Caudate nucleus (tissue), 63 donors: ENCODE measurements at places on chromosomes 13 and 19.
A peak's percentile ranks its signal among the peaks of the same experiment; 100 is the strongest.

- no peak for DNase-seq
Observed at GRCh38 chr19:871446-872265, 12.2 kb downstream of the CFD start.

DNA sequence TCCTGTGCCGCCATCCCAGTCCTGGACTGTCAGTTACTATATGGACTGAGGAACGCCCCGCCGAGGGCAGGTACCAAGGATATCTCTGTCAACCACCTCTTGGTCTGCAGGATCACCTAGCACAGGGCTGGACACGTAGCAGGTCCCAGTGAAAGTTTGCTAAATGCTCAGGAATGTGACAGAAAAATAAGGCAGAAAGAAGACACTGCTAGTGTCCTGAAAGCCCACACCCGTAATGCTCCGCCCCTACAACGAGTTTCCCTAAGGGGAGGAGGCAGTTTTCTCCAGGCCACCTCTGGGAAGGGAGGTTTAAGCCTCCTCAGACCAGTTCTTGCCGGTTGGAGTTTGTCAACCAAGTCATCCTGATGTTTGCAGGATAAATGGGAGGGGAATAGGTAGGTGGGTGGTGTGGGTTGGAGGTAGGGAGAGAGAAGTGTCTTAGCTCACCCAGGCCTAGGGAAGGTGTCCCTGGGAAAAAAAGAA lies 1.7 kb upstream of the SERTAD3 start:
- DNase-seq: no peak

GRCh38 chr19:39110263-39110967 lies 15.2 kb upstream of the PAK4 start:
- DNase-seq: peak; percentile 41

DNA sequence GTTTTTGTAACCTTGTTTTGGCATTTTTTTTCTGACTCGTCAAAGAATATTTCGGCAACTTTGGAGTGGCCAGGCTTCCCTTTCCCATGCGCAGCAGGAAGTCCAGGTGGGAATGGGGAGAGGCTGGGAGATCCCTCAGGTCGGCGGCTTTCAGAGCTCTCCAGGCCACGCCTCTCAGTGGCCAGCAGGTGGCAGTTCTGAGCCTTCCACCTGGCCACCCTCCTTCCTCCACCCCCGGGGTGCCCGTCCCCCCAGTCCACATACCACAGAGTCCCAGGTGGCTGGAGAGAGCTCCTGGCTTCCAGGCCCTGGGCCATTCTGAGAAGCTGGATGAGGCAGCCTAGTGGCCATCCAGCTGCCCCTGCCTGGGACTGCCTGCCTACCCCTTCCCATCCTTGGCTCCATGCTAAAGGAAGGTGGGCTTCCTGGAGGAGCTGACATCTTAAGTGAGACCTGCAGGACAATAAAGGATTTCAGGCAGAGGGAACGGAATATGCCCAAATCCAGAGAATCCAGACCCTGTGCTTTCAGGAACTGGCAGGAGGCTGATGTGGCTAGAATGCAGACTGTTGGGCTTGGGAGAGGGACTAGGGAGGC lies 46.3 kb downstream of the CCNE1 start:
- no peak for DNase-seq

GRCh38 chr13:46160065-46160464 lies 21.9 kb downstream of the LCP1 start:
- no peak for DNase-seq

DNA sequence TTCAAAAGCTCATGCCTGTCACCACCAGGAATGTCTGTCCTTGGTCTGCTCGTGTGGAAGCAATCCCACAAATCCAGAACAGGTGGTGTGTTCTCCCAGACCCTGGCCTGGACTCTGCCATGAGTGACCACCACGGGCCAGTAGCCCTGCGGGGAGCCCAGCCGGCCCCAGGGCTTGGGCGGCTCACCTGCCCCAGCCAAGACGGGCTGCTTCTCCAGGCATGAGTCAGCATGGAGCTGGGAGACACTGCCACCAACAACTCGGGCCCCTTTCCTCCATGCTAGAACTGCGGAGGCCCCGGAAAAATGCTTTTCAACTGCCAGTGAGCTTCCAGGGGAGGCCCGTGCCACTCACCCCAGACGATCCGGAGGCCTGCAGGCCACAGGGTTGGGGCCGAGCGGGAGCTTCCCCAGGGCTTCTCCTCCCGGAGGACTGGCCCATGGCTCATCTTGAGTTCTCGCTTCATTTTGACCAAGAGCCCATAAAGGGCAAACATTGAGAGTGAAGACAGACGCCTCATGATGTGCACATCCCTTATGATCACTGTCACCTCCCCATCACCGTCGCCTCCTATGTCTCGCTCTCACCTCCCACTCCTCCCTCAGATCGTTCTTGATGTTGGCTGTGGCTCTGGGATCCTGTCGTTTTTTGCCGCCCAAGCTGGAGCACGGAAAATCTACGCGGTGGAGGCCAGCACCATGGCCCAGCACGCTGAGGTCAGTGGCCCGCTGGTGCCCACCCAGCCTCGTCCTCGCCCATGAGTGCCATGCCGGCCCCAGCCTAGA lies 16.7 kb downstream of the YIPF2 start:
- DNase-seq: no peak

GRCh38 chr13:51761643-51762350 lies 42.2 kb downstream of the DHRS12 start:
- no peak for DNase-seq

DNA sequence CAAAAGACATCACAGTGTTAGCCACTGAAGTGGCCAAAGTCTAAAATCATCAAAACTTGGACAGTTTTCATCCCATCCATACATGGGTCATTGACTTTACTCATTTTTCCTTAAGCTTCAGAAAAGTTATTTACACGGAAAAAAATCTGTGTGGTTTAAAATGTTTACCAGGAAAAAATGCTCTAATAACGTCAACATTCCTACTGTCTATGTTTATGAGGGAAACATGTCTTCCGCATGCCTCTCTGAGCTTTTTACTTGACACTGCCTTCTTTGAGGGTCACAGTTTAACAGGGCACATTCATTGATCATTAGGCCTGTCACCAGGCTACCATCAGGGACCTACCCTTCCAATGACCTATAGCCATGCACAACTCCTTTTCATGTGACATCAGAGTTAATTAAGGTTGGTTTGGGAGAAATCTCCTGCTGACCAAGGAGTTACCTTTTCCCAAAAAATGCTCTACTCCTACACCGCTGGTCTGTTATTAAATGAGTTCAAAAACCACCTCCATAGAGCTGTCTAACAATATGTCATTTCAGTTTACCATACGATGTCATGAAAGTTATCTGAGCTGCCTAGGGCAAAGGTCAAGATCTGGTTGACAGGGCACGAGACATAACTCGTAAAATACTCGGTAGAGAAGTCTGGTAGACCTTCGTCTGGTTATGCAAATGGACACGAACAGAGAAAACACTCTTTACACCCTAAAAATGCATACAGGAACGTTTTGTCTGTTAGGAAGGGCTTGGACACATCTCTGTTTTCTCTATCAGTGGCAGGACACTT lies 17.8 kb downstream of the FLT1 start:
- DNase-seq: no peak

DNA sequence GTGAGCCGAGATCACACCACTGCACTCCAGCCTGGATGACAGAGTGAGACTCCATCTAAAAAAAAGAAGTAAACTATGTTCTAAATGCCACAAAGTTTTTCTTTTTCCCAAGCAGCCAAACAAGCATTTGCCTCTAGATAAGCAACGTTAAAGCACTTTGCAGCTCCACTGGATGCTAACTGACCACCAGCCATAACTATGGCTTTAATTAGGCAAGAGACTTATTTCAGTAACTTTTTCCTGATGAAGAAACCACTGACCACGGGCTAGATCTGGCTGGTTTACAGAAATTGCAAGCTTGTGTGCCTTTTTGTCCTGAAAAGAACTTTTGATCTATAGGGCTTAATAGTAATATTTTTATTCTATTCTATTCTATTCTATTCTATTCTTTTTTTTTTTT lies 22.1 kb downstream of the CD70 start:
- DNase-seq: no peak

DNA sequence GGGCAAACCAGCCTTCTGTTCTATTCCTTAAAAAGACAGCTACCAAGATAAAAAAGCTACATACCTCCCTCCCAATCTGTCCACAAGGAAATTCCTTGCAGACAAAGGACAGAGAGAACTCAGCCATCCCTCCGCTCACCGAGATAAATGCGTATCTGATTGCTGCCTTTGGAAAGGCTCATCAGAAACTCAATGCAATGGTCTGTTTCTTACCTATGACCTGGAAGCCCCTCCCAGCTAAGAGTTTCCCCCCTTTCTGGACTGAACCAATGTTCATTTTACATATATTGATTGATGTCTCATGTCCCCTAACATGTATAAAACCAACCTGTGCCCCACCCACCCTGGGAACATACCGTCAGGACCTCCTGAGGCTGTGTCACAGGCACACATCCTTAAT lies 11.6 kb downstream of the BTBD2 start:
- no peak for DNase-seq

- DNase-seq: no peak
Observed at GRCh38 chr13:110640591-110641029, 25.3 kb downstream of the NAXD start.

DNA sequence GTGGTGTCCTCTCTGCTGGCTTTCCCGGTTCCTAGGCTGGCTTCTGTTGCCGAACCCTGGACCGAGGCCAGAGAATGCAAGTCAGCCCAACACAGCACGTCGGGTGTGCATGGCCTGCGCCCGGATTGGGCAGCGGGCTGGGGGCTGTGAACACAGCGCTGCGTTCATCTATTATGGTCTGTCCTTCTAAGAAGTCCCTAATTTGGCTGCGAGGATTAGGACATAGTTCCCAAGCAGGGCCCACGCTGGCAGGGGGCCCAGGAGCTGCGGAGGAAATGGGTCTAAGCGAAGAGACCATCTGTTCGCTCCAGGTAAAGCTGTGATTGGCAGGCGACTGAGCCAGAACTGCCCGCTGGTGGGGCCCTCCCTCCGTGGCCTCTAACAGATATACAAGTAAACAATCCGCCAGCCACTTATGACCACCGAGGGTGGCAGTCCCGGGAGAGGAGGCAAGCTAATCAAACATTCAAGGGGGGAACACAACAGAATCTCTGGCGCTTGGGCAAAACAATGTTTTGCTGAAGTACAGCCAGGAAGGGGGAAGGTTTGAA lies 6.0 kb downstream of the SYCE2 start:
- peak; percentile 79 for DNase-seq
